RWPE2 (cell line): ENCODE measurements at places on chromosomes 3 and 15.
A peak's percentile ranks its signal among the peaks of the same experiment; 100 is the strongest.

GRCh38 chr3:87200060-87200647, 27.0 kb upstream of the CHMP2B start:
- no peak for DNase-seq

DNA sequence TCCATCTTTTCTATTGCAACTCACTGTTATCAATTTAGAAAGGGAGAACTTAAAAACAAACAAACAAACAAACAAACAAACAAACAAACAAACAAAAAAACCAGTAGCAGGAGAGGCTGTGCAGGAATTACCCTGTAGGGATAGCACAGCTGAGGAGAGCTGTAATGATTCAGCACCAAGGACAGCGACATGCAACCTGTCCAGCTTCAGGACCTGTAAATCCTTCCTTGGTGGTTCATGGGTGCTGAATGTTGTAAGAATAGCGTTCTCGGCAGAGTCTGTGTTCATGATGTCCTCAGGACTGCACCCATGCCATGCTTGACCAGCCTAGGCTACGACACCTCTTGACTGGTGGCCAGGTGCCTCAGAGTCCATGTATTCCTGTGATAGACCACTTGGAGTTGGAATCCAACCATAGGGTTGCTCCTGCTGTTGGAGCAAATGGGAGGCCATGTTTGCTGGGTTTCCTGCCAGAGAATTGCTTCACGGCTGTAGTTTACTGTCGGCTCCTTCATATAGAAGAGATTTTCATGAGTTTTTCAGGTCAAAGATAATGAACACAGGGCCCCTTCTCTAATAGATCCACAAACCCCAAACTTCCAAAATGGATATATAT, 65.9 kb downstream of the CACNA2D3 start:
- DNase-seq = no peak

- no peak for DNase-seq
Observed at GRCh38 chr3:4078903-4079302, 224.3 kb upstream of the SETMAR start.

DNA sequence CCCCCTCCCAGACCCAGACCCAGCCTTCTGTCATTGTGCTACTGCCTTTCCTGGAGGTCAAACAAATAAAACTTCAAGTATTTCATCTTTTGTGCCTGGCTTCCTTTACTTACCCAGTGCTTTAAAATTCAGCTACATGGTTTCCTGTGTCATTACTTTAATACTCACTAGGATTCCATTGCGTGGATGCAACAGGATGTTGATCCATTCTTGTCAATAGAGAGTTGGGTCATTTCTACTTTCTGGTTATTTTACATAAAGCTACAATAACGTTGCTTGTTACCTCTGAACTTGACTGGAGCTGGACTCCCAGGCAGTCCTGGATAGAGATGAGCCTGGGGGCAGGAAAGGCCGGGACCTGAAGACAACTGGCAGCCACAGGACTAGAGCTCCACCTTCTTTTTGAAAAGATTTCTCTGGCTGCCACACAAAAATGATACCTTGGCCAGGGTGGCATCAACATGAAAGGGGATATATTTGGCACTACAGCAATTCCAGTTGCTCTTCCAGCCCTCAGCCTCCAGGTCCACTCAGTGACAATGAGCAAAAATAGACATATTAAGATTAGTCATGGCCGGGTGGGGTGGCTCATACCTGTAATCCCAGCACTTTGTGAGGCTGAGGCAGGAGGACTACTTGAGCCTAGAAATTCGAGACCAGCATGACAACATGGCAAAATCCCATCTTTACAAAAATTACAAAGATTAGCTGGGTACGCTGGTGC, 23.3 kb upstream of the HEG1 start:
- DNase-seq = no peak

GRCh38 chr15:39358441-39359041, 222.3 kb upstream of the THBS1 start:
- no peak for DNase-seq

- no peak for DNase-seq
Observed at GRCh38 chr3:195411836-195412235, 31.0 kb downstream of the ACAP2 start.

DNA sequence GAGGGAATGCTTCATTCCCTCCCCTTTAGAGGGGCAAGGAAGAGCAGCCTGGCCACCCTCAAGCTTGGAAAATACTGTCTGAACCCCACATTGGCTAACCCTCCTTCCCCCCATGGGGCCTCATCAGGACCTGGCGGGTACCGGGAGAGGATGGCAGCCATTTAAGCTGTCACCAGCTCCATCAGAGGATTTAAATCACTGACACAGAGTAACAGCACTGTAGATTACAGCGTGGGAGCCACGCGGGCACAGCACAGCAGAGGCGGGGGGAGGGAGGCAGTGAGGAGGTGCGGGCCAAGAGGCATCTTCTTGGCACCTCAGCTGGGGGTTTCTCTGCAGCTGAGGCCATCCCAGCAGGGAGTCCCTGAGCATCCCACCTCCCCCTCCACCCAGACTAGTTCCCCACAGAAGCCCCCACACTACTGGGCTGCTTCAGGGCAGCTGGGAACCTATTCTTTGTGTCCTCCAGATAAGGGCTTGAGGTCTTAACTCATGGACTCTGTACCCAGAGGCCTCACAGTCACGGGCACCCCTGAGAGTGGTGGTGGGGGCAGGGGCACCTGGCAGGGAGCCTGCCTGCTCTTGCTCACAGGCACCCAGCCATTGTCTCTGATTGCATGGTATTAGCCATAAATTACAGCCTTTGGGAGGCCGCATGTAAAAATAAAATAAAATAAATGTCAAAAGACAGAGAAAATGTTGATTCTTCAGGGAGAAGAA, 21.9 kb upstream of the CACNA2D2 start:
- no peak for DNase-seq

- no peak for DNase-seq
Observed at GRCh38 chr3:120762615-120763014, 20.1 kb downstream of the GTF2E1 start.

DNA sequence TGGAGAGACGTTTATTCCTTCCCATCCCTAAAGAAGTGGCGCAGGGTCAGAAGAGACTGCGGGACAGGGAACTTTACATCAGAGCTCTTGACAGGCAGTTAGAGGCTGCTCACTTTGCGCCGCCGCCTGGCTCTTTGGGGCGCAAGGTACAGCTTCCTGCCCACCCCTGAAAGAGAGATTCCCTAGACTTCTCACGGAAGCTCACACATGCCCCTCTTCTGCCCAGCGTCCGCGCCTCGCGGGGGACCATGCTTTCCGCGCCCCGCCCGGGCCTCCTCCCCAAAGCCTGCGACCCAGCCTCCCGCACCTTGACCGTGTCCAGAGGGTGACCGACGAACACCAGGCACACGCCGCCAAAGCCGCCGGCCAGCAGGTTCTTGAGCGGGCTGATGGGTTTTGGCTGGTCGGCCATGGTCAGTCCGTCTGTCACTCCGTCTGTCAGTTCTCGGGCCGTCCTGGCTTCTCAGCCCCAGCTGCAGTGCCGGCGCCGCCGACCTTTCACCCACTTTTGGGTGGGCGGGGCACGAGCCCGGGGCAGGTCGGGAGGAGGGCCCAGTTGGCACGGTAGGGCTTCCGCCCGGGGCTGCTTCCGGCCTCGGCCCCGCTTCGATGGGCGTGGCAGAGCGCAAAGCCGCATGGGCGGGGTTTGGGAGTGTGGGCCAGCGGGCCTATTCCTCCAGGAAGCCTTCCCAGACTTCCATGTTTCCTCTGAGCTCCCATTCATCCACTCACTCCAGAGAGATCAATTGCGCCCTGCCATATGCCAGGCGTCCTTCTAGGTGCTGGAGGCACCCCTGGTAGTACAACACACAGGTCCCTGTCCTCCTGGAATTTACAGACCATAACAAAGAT, at the start of gene SLC25A20:
Gene SLC25A20 (minus strand): TSS at position 500 of the 852 bp plus-strand sequence. CDS start 88 bp downstream, at position 412.
- peak; percentile 89 for DNase-seq
